Inflammatory macrophage treated with lipopolysaccharide for 4 hours (primary cell): ENCODE measurements at places on chromosomes 2 and 18.

DNA sequence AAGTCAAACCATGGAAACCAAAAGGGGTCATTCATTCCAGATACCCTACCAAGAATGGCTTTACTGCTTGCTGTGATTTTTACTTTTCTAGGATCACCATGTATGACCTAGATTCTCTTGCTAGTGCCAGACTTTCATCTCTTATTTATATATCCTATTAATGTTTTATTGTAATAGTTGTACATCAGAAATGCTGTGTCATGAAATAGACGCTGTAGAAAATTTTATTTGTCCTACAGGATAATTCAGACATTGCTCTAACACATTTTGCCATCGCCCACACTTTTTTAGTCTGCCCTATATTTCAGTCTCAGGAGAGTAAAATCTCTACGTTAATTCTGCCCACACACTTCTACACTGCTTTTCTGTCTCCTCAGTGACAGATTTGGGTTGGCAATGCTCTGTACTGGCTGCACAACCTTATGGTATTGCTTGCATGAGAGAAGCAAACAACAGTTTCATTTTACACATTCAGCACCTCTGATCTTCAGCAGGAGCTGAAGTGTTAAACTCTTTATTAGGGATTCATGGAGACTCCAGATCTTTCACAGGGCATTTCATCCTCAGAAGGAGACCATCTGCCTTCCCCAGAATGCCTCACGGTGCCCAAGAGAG lies 871.8 kb upstream of the CHAC2 start:
- DNase-seq, result no peak

- peak; percentile 29 for DNase-seq
Measured at GRCh38 chr2:36469710-36470109, 114.1 kb downstream of the CRIM1 start.

GRCh38 chr2:147231607-147232006 lies 613.2 kb upstream of the ACVR2A start:
- no peak for DNase-seq

DNA sequence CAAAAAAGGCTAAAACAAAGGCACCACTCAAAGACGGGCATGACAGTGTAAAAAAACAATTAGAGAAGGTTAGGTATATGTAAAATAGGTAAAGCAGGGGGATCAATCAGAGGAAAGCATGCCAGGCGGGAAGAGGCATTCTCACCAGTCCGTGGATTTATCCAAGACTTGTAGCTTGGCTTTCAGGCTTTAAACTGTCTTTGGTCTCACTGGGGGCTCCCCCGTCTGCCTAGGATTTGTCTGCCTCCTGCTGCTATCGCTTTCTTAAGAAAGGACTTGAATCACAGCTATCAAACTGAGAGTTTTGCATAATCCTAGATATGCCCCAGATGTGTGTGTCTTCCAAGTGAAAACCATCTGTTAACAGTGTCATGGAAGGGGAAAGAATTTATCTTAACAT lies 11.1 kb upstream of the GORASP2 start:
- DNase-seq, result no peak

- peak; percentile 70 for DNase-seq
Measured at GRCh38 chr18:9614401-9615279, at the start of gene PPP4R1. TSS of gene PPP4R1 (minus strand) at chr18:9614559. CDS start at chr18:9614484, 75 bp downstream.

DNA sequence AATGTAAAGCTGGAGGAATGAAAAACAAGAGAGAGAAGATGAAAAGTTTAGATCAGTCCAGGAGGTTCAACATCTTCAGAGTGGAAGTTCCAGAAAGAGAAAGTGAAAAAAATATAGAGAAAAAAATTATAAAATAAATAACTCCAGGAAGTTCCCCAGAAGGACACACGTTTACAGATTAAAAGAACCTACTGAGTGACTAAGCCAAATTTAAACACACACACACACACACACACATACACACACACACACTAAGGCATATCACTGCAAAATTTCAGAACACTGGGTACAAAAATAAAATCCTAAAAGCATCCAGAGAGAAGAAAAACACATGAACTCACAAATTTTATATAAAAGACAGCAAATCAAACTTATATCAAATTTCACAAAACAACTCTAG lies 85.9 kb upstream of the PMAIP1 start:
- DNase-seq, result no peak

DNA sequence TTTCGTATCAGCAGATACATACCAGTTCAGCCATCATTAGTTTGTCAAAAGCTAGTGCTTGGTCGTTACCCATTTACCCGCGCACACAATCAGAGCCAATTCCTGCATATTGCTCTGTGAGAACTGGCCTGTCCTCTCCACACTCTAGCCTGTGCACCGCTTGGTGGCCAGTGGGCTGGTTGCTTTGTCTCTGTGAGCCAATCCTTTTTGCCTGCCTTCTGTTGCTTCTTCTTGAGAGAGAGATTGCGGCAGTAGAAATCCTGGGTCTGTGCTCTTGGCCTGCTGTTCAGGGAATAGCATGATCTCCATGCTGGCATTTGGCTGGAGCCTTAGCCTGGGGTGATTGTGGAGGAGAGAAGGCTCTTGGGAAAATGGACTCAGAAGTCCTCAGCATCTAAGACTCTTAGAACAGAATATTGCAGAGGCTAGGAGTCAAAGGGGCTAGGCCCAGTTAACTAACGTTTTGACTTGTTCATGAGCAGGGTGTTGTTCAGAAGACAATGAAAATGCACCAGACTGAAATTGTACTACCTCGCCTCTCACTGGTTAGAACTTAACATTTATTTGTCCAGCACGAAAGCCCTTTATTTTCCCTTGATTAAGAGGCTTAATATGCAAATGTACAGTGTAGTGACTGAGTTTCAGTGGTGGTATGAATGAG lies 37.1 kb downstream of the MAP4K4 start:
- DNase-seq, result no peak

- DNase-seq, result peak; percentile 25
Measured at GRCh38 chr2:42009657-42010580, 37.9 kb upstream of the PKDCC start.
